ENCODE measurements at places on chromosomes 4 and X. TPM values are rescaled to one million over a fixed set of nuclear protein-coding genes. Genes with fewer than 3 reads are reported as not detected.

NAA10 gene
- 194 TPM for total RNA-seq

CCKAR gene
- not detected for total RNA-seq

PTPN13 gene
- 10.5 TPM for total RNA-seq

HTRA3 gene
- total RNA-seq = 74.5 TPM

STK26 gene
- 4.4 TPM for total RNA-seq

PAGE4 gene
- total RNA-seq = not detected

PARM1 gene
- 0.06 TPM for total RNA-seq

CDKL2 gene
- total RNA-seq = 2.1 TPM

All from glomerular endothelial cell (primary cell).